ENCODE measurements at places on chromosomes 5 and 9.

- no peak for DNase-seq
These were observed 13.5 kb upstream of the MARCHF6 start for GRCh38 chr5:10339958-10340357.

- DNase-seq = peak; percentile 80
These were observed 27.6 kb downstream of the AQP7 start for GRCh38 chr9:33374634-33375237.

- no peak for DNase-seq
These were observed 123.4 kb upstream of the IFNE start for GRCh38 chr9:21605489-21605931.

- DNase-seq = no peak
These were observed 146.5 kb downstream of the PPP2R2B start for GRCh38 chr5:146731909-146732659.

GRCh38 chr9:134346151-134346550 lies 19.9 kb downstream of the RXRA start:
- no peak for DNase-seq

DNA sequence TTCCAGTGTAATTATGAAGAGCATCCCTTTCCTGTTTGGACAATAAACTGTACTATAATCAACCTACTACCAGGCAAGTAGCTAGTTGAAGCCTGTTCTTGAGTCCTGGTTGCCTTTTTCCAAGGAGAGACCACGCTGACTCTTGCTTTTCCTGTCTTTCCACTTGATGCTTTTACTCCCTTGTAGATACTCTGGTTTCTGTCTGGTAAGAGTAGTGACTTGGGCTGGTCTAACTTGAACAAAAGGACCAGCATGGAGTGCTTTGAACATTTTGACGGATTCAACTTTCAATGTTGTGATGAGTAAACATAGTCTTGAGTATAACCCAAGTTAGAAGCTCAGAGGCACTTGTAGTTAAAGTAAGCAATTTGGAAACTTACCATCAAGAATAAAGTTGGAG lies 464.3 kb downstream of the GADD45G start:
- no peak for DNase-seq

- DNase-seq = no peak
These were observed 336.5 kb downstream of the DIRAS2 start for GRCh38 chr9:90306158-90306557.

- DNase-seq = no peak
These were observed 34.4 kb downstream of the RABGAP1 start for GRCh38 chr9:122975196-122975595.

DNA sequence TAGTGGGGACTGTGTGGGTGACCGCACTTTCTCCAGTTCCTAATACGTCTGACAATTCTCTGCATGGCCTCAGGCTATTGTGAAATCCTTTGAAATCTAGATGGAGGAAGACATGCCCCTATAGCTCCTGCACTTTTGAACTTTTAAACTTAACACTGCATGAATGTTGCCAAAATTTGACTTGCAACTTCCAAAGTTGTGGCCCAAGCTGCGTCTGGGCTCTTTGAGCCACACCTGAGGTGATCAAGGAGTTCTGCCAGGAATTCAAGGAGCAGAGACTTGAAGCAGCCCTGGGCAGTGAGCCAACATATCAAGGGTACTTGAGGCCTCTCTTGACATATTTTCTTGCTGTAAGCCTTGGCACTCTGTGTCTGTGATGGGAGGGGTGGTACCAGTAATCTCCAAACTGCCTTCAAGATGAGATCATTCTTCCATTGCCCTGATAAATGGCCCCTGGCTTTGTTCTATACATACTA lies 1336.1 kb upstream of the CDH9 start:
- DNase-seq = no peak

DNA sequence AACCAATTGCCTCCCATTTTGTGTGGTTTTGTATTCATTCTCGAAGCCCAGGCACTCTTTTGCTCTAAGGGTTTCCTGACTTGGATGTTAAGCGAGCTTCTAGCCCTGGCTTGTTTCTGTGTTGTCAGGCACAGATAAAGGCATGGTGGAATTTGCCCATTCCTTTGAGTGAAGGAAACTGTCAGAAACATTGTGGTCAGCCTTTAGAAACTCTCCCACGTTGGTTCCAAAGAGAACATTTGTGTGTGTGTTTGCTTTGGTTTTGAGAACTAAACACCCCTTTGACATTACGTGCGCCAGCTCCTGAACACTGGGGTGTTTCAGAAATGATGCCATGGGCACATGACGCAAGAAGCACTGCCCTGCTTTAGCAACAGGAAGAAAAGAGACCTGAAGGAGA lies 320.9 kb downstream of the NTRK2 start:
- DNase-seq = no peak

DNA sequence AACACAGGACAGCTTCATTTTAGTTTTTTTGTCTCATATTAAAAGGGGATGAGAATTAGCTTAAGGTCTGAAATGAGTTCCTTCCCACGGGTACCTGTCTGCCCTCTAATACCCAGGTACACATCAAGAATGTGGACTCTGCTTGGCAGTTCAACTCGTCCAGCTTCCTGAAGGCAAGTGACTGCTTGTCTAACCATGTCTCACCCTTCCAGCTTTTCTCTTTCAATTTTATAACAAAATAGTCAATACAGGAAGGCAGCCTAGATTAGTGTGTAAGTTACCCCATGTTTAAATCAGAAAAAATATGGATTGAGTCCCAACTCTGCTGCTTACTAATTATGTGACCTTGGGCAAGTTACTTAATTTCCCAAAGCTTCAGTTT lies 50.5 kb upstream of the C5orf46 start:
- no peak for DNase-seq

DNA sequence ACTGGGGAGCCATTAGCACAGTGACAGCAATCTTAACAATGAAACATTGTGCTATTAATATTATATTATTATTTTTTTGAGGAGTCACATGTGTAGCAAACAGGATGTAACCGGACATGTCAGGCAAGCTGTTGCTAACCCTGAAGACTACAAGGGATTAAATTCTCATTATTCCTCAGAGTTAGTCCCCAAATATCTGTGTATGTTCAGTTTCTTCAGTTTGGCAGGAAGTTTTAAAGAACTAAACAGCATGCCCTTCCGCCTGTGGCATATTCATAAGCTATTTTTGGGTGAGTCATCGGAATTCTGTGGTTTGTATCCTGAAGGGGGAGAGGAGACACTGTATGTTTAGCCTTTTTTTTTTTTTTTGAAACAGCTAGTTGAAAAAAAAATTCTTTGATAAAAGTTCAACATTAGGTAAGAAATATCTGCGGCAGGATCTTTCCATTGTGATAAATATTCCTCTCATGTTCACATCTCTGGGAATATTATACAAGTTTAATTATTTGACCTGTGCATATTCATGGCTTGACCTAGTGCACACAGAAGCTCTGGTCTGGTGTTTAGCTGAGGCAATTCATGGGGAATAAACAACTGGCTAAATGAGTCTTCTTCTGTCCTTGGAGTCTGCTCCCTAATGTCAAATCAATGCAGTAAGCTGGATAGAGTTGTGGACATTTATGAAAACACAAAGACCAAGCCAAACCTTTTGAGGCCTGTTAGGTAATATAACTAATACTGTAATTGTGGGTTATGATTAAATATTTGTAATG lies 202.7 kb upstream of the CDKN2B start:
- no peak for DNase-seq

- no peak for DNase-seq
These were observed 1126.4 kb upstream of the SEMA6A start for GRCh38 chr5:117701062-117701461.

- no peak for DNase-seq
These were observed 295.9 kb downstream of the CDH12 start for GRCh38 chr5:22557251-22557650.

- DNase-seq = no peak
These were observed 74.5 kb upstream of the WWC1 start for GRCh38 chr5:168216989-168217388.

DNA sequence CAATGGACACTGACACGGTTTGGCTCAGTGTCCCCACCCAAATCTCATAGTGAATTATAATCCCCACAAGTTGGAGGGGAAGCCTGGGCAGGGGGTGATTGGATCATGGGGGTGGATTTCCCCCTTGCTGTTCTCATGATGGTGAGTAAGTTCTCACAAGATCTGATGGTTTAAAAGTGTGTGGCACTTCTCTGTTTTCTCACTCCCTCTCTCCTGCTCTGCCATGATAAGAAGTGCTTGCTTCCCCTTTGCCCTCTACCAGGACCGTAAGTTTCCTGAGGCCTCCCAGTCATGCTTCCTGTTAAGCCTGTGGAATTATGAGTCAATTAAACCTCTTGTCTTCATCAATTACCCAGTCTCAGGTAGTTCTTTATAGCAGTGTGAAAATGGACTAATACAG lies 115.8 kb upstream of the KIF2A start:
- DNase-seq = no peak

GRCh38 chr9:136955202-136955942 lies 3.3 kb downstream of the LCN12 start:
- no peak for DNase-seq

DNA sequence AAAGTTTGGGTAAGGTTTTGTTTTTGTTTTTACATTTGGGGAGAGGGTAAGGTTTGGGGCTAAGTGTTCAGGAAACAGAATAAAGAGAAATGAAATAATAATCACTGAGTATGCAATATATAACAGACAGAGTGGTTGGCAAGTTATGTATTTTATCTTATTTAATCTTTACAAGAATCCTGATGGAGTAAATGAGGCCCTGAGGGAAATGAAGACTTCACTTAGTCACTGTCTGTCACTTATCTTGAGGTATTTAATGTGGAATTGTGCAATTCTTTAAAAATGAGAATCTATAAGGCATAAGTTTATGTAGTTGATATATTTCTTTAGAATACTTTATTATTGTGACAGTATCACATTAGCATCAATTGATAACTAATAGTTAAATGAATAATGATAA lies 48.1 kb downstream of the TEK start:
- no peak for DNase-seq

GRCh38 chr5:44278469-44278868 lies 110.8 kb downstream of the FGF10 start:
- no peak for DNase-seq

GRCh38 chr5:98175474-98175873 lies 598.0 kb upstream of the RGMB start:
- no peak for DNase-seq

Measured in LNCaP clone FGC (cell line).